ENCODE measurements at places on chromosomes 5 and 9. TPM values are rescaled to one million over a fixed set of nuclear protein-coding genes. Genes with fewer than 3 reads are reported as not detected.

HMGCR gene
- 88.6 TPM for total RNA-seq

MELK gene
- total RNA-seq: 43.9 TPM

DNA sequence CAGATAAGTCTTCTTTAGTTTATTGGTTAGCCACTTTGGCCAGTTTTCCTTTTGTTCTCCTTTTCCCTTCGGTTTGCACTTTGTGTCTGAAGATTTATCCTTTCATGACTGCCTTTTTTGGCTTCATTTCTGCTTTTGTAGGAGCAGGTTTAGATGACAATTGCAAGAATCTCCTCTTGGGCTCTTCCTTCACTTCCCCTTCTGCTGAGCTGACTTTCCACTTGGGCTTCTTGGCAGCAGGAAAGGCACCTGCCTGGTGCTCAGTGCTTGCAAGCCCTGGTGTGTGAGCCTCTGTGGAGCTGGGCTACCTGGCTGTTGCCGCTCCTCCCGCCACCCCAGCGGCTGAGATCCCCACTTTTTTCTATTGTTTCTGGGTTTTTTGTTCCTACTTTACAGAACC, 7.3 kb downstream of the CCDC112 start:
- DNase-seq: no peak

DNA sequence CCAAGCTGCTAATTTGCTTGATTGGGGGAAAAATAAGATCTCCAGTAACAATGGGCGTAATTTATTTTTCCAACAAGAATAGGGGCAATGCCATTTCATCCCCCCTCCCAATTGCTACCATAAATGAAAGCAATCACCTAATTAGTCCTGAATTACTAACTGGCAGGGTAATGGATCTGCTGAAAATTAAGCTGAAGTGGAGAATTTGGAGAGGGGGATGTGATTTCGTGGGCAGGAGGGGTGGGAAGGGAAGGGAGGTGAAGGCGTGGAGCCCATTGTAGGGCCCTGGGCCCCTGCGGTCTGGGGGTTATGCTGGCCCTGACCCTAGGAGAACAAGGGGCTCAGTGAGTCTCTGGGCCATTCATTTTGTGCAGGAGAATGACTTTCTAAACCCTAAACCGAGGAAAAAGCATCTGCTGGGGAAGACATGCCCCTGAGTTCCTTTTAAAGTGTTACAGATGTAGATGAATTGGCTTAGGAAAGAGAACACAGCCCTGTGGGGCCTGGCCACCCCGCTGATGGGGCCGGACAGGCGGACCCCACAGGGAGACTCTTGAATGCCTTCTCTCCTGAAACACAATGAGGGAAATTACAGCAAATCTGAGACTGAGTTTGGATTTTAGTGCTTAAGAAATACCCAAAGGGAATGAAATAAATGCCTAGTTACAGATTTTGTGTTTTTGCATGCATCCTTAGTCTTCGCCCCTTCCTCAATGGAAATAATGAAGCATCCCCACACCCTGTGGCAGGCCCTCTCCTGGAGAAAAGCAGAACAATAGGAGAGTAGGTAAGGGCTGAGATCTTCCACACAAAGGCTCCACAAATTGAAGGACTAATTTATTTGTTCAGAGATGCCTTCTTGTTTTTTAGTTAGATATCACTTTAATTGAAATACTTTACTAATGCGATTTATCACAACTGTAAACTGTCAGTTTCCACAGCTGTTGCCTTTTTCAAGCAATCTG, 143.2 kb downstream of the PSAT1 start:
- DNase-seq: peak; percentile 92

DNA sequence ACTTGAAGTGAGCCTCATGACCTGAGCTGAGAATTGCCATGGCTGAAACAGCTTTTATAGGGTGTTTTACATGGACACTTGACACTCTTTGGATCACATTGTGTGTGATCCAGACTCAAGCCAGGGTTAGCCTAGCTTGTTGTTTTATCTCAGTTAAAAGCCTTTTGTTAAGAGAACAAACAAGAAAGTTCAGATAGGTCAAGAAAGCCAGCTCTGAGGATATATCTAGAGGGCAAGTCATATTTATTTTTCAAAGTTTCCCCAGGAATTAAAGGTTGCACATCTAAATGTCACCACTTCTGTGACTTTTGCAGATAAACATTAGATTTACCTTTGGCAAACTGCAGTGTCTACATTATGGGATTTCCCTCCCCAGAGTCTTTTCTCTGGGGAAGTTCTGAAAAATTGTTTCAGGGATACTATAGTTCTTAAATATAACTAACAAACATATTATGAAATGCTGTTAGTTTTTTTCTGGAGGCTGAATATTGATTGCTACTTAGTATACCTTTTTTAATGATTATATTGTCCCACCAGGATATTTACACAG, 134.5 kb downstream of the C9orf152 start:
- no peak for DNase-seq

DNA sequence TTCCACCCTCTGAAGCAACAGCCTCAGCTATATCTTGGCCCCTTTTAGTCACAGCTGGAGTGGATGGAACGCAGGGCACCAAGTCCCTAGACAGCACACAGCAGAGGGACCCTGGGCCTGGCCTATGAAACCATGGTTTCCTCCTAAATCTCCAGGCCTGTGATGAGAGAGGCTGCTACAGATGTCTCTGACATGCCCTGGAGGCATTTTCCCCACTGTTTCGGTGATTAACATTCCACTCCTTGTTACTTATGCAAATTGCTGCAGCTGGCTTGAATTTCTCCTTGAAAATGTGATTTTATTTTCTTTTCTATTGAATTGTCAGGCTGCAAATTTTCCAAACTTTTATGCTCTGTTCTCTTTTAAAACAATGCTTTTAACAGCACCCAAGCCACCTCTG, 384.8 kb downstream of the PRR16 start:
- no peak for DNase-seq

- no peak for DNase-seq
Observed at GRCh38 chr9:76087976-76088375, 197.5 kb downstream of the PCSK5 start.

GRCh38 chr5:102651466-102651865, 103.6 kb upstream of the PAM start:
- DNase-seq: no peak

DNA sequence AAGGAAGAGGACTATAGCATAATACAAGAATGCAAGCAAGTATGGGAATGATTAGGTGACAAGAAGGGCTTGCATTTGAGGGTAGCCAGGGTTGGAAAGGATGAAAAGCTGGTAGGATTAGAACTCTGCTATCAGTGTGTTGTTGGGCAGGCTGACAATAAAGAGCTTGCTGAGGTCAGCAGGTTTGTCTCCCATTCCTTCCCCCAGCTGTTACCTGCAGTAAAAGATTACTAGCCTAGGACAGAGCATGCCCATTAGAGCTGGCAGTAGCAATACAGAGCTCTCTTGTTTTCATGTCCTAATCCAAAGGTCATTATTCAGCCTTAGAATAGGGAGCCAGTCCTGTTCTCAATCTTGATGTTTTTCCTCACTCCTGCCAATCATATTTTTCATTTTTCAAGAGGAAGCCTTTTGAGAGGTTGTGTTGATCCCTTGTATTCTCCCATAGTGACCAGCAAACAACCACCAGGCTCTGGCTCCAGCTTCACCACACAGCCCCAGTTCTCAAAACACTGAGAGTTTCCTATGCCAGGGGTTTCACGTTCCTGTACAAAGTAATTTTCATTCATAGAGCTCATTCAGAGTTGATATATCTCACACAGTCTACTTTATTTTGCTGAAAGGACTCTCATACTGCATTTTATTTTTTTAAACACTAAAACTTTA, 71.7 kb downstream of the OR2K2 start:
- DNase-seq: no peak

DNA sequence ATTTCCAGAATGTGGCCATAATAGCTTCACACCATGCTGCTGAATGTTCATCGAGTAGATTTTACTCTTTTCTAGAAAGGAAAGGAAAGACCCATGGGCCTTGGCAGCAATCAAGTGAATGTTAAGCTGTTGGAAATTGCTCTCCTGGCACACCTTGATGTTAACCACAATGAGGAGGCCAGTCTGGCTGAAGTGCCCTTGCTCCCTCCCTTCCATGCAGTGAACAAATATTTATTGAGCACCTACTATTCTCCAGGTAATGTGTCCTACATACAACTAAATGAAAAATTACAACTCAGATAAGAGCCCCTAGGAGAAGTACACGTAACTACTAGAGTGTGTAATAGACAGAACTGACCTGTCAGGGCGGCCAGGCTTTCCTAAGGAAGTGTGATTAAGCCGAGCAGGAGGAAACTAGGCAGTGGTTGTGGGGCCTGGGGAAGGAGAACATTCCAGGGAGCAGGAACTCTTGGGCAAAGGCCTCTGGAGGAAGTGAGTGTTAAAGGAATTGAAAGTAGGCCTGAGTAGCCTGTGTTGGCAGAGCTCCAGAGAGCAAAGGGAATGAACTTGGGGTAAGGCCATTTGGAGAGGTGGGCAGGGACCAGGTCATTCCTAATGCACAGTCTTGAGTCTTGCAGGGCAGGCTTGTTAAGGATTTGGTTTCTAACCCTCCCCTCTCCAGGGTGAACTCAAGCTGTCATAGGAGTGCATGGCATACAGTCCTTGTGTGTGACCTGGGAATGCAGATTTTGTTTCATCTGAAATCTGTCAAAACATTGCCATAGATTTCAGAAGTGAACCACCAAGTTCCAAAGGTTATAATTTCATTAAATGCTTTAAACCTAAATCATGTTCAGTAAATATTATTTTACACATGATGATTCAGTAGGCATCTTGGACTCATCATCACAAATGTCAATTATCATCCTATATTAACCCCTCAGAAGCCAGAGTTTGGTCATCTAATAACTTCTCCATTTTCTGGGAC, 9.0 kb upstream of the ZSWIM6 start:
- DNase-seq: no peak

- no peak for DNase-seq
Observed at GRCh38 chr5:126003309-126003708, 419.9 kb upstream of the GRAMD2B start.

Measured in SJSA1 (cell line).